ENCODE measurements at places on chromosomes 3 and 15.

DNA sequence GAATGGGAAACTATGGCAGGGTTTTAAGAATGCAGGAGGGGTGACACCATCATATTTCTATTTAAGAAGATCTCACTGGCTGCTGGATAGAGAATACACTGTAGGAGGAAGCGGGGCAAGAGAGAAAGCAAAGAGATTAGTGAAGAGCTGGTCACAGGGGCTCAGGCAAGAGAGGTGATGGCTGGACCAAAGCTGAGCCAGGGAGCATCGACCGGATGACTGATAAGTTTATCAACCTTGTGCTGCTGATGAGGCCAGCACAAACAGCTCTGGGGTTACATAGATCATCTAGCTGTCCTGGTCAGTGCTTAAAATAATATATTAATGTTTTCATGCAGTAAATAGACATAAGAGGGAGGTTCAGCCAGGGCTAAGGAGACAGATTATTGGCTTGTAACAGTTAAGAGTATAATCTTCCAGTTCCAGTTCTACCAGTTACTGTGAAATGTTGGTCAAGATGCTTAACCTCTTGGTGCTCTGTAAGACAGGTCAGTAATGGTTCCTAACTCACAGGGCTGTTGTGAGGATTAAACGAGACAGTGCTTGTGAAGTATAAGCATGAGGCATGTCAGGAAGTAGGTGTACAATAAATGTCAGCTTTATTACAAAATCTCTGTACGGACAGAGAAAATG is 201.0 kb upstream of the FEZF2 start:
- DNase-seq = no peak

DNA sequence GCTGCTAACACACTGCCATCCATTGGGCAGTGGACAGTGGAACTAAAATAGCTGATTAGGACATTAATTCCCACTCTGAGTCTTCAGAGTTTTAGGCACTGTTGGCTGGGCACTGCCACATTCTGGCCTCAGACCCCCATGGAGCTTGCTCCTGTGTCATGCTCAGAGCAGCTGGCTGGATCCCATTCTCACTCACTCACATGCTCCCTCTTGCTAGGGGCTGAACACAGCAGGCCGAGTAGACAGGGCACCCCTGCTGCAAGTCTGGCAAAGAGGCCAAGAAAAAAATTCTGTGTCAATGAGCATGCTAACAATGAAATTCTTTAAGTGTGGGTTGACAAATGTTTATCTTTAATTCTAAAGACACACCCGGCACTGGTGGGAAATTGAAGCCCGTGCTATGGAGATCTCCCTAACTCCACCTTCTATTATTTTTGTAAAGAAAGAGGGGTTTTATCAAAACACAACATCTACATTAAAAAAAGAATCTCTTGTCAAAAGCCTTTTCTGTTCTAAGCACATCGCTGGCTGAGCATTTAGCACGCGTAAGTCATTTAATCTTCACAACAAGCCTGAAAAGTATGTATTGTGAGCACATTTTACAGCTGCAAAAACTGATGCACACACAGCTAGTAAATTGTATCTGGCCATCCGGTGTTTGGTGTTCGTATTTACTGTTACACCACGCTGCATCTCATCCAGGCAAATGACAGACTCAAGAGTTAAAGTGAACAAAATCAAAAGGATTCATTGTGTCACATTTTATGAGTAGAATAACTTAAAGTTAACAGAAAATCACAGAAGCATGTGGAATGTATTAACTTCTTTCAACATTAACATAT is 362.1 kb downstream of the PLOD2 start:
- DNase-seq = no peak

DNA sequence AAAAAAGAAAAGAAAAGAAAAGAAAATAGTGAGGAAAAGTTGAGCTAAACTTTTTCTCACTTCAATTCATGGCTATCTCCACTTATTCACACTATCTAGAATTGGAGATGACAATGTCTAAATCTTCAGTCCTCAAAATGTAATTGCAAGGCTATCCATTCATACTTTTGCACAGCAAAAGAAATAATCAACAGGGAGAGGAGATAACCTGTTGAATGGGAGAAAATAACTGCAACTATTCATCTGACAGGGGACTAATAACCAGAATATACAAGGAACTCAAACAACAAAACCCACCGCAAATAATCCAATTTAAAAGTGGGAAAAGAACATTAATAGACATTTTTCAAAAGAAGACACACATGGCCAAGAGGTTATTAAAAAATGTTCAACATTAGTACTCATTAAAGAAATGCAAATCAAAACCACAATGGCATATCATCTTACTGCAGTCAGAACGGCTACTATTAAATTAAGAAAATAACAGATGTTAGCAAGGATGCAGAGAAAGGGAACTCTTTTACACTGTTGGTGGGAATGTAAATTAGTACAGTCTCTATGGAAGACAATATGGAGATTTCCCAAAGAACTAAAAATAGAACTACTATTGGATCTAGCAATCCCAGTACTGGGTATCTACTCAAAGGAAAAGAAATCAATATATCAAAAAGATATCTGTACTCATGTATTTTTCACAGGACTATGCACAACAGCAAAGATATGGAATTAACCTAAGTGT is 73.5 kb upstream of the PPIB start:
- DNase-seq = no peak

DNA sequence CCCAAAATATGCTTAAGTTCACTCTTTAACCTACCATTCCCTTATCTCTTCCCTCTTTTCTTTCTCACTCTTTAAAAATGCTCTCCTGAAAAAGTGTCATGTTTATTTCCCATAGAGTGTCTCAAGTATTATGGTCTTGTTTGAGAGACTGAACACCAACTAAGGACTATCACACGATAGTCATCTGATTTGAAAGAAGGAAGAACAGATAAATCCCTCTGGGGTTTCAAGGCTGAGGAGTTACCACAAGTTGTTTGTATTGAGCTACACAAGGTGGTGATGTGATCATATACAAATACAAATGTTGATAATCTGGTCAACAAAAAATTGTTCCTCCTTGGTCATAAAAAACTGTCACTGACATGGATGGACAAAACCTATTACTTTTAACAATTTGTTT is 13.8 kb downstream of the MEIS2 start:
- no peak for DNase-seq

DNA sequence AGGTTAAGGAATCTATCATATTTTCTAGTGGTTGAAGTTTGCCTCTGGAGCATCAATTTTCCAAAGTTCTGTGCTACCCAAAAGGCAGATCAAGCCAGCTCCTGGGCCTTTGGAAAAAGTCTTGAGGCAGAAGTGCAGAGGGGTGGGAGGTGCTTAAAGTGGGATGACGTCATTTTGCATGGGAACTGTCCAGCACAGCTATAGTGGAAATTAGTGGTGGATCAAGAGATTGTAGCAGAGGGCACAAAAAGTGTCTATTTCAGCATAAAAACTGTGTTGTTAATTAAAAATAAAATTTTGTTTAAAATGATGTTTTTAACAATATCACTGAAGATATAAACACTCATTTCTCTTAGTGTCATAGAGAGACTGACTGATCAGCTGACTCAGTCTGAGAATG is 221.9 kb downstream of the LRRN1 start:
- no peak for DNase-seq

Measured in stimulated activated effector memory CD8-positive, alpha-beta T cell treated with anti-CD3 and anti-CD28 coated beads, Interleukin-12 subunit alpha, Interleukin-12 subunit beta, amount 100 ng/mL, for 72 hours (primary cell).